ENCODE measurements at places on chromosomes 12 and 14.

GRCh38 chr12:93179792-93180191 lies 197.9 kb upstream of the NUDT4 start:
- no peak for DNase-seq

GRCh38 chr12:131141514-131141913 lies 187.8 kb downstream of the ADGRD1 start:
- DNase-seq, result no peak

- no peak for DNase-seq
Observed at GRCh38 chr12:131091413-131091975, 137.8 kb downstream of the ADGRD1 start.

- no peak for DNase-seq
Observed at GRCh38 chr12:103812789-103813188, 28.2 kb downstream of the NT5DC3 start.

- no peak for DNase-seq
Observed at GRCh38 chr12:61998791-61999190, 261.4 kb upstream of the USP15 start.
